Right ventricle myocardium superior (tissue), 1 donor: ENCODE measurements at places on chromosomes 3 and 15.
A peak's percentile ranks its signal among the peaks of the same experiment; 100 is the strongest.

DNA sequence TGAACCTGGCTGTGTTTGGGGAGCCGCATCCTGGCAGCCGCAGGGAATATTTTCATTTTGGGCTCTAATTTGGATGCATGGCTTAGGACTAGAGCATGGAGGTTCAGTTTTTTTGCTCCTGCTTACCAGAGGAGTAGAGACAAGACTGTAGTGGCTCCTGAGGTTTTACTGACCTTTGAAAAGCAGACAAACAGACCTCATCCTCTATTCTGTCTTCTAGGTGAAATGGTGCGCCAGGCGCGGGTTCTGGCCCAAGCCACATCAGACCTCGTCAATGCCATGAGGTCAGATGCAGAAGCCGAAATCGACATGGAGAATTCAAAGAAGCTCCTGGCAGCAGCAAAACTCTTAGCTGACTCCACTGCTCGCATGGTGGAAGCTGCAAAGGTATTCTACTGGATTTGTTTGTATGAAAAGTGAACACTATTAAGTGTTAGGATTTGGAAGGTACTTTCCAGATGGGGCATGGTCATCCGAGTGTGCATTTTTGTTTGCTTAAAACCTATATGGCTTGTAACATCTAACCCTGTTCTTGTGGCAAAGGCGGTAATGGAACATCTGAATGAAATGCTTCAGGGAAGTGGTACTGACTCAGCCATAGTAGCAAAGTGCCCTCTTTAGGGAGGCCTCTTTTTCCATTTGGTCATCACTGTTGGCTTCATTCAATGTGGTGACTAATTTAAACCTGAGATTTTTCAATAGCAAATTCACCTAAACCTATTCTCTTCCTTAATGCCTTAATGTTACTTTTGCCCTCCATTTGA lies 330.7 kb upstream of the TPM1 start:
- no peak for DNase-seq

- no peak for DNase-seq
These were observed 5.0 kb downstream of the JMJD7 start for GRCh38 chr15:41832875-41833274.

GRCh38 chr15:22963641-22964040 lies 16.5 kb downstream of the CYFIP1 start:
- DNase-seq: no peak

DNA sequence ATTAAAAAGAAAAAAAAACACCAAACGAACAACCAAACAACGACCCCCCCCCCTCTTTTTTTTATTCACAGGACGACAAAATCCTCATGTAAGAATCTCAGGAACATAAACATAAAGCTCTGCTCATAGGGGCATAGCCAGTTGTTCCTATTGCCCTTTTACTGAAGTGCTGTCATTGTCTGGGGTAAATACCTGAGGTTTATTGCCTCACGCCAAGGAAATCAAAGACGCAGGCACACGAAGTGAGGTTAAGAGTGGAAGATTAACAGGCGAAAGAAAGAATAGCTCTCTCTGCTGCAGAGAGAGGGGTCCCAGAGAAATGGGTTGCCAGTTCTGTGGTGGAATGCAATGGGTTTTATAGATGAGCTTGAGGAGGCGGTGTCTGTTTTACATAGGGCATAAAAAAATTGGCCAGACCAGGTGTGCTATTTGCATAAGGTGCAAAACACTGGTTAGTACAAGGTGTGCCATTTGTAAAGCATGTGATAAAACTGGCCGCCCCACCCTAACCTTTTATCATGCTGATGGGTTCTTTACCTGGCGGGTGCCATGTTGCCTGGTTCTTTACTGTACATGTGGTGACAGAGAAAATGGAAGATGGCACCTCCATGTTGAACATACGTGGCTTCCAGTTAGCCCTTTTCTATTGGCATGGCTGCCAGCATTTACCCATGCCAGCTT lies 257.6 kb upstream of the ZPLD1 start:
- DNase-seq: no peak

GRCh38 chr3:14598143-14598569 lies 53.4 kb upstream of the CCDC174 start:
- DNase-seq: no peak

DNA sequence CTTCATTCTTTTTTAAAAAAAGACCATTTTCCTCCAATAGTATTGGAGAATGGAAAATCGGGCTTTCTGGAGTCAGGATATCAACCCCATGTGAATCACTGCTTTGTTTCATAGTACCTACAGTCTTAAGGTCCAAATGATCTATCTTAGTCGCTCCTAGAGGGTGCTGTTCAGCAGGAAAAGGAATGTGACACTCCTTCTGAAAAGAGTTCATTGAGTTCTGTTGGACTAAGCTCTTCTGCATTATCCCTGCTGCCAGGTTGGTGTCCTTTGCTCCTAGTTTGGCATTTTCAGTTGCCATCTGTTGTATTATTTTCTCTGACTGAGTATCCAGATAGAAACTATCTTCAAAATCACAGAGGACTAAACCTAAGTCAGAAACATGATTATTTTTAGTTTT lies 57.2 kb downstream of the POLQ start:
- no peak for DNase-seq

DNA sequence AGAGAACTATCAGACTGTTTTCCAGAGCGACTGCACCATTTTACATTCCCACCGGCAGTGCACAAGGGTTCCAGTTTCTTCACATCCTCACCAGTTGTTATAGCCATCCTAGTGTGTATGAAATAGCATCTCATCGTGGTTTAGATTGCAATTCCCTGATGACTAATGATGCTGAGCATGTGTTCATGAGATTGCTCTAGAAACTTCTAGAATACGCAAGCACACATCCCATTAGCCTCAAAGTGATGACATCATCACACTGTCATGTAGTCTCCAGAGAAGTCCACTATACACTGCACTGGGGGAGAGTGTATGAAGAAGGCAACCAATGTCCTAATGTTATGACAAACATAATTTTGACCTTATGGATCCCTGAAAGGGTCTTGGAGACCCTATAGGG lies 30.1 kb downstream of the FBLN2 start:
- DNase-seq: no peak

GRCh38 chr3:197541756-197542539 lies 13.8 kb downstream of the BDH1 start:
- DNase-seq: peak; percentile 78
